ENCODE measurements at places on chromosomes 5 and 9.

DNA sequence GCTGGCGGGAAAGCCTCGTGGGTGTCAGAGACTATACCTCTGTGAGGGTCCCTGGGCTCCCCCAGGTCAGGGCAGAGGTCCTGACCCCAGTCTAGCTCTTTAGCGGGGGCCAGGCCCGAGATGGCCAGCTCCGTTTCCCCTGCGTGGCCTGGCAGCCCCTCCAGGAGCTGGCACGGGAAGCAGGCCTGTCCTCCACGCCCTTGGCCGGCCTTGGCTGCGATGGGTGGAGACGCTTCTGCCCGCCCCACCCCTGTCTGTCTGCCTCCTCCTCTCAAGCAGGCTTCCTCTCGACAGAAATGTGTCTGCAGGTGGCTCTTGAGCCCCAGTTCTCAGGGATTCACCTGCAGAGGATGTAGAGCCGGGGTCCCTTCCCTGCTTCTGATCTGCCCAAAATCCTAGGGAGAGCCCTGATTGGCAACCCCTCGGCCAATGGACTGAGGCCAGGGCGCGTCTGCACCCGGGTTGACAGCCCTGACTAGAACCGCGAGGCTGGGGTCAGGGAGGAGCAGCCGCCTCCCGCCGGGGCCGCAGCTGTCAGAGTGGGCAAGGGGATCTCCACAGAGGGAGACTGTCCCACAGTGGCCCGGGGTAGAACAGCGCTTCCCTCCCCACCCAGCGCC is 2.6 kb upstream of the GRIN1 start:
- no peak for DNase-seq

DNA sequence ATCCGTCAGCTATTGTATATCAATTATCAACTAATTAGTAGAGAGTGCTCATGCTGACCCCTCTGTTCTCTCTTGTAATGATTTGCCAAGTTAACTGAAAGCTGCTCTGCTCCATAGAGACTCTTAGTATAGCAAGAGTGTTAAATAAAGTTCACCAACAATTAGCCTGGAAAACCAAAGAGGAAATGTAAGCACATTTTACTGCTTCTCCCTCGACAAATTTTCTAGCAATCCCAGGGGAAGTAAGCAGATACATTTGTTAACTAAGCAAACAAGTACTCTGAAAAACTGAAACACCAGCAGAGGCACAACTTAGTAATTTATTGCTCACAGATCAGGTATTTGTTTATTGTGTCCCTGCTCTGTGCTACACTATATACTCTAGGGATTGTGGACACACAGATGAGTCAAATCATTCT is 162.2 kb downstream of the GLIS3 start:
- DNase-seq = no peak

GRCh38 chr5:2902186-2902585 is 150.7 kb upstream of the IRX2 start:
- no peak for DNase-seq

GRCh38 chr5:10459080-10460055 is 17.7 kb downstream of the ROPN1L start:
- no peak for DNase-seq

GRCh38 chr5:9928326-9928725 is 298.2 kb upstream of the TAS2R1 start:
- DNase-seq = no peak

- no peak for DNase-seq
Measured at GRCh38 chr9:12955510-12956163, 180.8 kb downstream of the LURAP1L start.

Measured in stimulated activated CD4-positive, alpha-beta T cell treated with anti-CD3 and anti-CD28 coated beads, Interleukin-15, amount 100 ng/mL, for 24 hours (primary cell).